ENCODE measurements at places on chromosomes 7 and 10.

DNA sequence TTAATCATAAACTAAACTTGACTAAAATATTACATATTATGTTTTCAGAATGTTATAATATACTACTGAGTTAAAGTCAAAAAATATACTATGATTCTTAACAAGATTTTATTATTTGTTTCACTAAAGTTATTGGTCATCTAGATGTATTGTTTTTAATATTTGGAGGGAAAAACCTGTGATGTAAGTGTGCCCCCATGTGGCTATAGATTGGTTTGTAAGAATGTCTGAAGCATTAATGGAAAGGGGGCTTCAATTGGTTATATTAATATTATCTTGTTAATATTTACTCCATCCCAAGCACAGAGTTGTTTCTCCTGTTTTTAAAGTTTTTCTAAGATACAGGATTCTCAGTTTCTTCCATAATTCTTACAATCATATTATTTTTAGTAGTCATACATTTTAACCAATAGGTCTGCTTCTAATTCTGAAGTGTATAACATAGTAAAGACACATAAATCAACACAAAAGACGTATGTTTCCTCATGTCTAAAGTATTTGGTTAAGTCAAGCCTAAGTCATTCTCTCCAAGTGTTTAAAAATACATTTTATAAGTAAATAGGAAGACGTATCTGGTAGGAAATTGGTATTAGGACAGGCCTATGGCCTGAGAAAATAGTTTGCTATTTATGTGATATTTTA, 58.0 kb downstream of the GNAT3 start:
- DNase-seq = no peak

DNA sequence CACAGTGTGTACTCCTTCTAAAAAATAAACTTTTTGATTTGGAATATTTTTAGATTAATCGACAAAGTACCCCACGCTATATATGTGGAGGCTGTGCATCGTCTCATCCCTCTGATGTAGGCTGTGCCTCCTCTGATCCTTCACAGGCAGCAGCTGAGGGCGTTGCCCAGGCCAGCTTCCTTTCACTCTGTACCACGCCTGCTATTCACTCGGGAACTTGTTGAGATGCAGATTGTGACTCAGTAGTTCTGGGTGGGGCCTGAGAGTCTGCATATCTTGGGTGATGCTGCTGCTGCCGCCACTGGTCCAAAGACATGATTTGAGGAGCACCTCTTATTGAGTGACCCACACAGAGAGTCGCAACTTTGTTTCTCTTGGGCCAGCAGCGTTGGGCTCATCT, 7.9 kb upstream of the C10orf120 start:
- DNase-seq = no peak

DNA sequence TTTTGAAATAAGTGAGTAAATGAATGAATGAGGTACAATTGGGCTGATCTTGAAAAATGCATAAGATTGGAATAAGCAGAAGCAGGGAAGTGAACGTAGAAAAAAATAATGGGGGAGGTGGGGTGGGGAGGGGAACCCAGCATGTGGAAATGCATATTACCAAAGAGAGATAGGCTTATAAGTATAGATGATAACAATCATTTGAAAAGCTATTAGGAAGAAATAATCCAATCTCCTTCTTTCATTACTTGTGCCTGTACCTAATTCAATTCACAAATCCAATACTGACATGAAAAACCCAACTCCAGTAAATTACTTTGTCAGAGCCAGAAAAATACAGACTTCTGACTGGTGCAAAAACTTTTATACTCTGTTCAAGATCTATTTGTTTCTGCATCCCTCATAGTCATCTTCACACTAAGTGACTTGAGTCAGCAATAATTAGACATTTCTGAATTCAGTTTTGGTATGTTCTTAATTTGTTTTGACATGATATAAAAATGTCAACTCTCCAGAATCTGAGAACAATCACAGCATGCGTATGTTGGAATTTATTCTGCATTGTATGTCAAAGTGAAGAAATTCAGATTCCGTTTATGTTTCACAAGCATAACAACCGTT, 99.2 kb downstream of the IQUB start:
- DNase-seq = no peak

DNA sequence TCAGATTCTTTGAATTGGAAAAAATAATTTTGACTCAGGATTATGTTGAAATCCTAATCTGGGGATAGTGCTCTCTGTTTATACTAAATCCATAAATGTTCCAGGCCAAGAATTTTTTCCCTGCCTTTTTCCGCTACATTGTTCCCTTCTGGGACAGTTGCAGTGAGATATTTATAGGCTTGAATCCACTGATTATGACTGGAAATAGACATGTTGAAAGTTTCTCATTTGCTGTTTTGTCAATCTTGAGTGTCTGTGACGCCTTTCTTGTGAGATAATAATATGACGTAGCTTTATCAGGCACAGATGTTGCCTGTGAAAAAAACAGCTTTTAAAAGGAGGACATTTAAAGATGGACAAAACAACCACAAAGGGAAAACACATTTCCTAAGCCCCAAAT, 155.9 kb downstream of the ARID5B start:
- no peak for DNase-seq

- no peak for DNase-seq
Measured at GRCh38 chr10:128887856-128888255, 579.2 kb upstream of the MGMT start.

DNA sequence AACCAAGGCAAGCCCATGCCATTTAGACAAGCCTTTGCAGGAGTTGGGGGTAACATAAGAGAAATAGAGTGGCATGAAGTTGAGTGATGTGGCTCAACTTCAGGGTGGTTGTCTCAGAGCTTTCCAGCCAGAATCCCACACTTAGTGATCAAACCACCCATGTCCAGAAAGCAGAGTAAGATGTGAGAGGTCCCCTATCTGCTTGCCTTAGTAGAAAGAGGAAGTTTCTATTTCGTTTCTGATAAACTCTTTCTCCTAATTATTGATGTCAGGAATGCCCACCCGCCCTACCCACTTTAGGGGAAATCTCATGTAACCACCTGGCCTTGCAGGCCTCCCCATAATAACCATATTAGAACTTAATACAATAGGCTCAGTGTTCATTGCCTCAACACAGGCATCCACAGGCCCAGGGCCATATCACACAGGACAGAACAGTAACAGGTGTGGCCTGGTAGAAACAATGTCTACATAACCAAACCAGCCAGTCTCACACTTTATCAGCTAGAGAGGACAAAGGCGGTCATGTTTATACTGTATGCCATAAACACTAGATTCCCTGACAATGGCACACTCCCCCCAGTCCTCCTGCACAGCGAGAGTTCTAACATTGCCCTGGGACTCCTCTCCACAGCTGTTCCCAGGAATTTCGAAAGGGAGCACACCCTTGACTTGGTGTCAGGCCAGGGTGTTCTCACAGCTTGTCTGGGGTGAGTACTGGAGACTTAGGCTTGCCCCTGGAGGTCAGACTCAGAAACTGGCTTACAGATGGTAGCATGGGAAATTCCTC, 364.4 kb downstream of the CXCL12 start:
- no peak for DNase-seq

GRCh38 chr7:52270301-52270700, 765.1 kb upstream of the POM121L12 start:
- no peak for DNase-seq

GRCh38 chr10:97656777-97657176, 16.3 kb downstream of the PI4K2A start:
- no peak for DNase-seq

GRCh38 chr10:58993480-58994221, 182.8 kb upstream of the PHYHIPL start:
- no peak for DNase-seq

- no peak for DNase-seq
Measured at GRCh38 chr10:69948261-69948660, 104.4 kb upstream of the MACROH2A2 start.

- no peak for DNase-seq
Measured at GRCh38 chr10:21673668-21674067, 139.6 kb downstream of the MLLT10 start.

DNA sequence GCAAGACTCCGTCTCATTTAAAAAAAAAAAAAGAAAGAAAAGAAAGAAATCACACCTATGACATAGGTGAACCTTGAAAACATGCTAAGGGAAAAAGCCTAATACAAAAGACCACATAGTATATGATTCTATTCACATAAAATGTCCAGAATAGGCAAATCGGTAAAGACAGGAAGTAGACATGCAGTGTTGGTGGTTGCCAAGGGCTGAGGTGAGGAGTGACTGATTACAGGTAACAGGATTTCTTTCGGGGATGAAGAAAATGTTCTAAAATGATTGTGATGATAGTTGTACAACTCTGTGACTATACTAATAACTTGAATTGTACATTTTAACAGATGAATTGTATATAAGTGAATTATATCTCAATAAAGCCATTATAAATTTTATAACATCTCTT, 3.3 kb downstream of the XPNPEP1 start:
- no peak for DNase-seq

GRCh38 chr7:120473352-120473751, 200.4 kb downstream of the KCND2 start:
- no peak for DNase-seq

DNA sequence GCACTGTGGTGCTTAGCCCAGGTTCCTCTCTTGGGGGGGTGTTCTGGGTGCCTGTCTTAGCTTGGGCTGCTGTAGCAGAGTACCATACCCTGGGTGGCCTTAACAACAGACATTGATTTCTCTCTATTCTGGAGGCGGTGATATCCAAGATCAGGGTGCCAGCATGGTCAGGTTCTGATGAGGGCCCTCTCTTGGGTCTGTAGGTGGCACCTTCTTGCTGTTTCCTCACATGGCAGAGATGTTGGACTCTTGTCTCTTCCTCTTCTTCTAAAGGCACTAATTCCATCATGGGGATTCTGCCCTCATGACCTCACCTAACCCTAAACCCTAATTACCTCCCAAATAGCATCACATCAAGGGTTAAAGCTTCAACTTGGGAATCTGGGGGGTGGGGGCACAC, 19.9 kb upstream of the CRHR2 start:
- no peak for DNase-seq

- no peak for DNase-seq
Measured at GRCh38 chr10:78865538-78865875, 203.3 kb upstream of the ZMIZ1 start.

DNA sequence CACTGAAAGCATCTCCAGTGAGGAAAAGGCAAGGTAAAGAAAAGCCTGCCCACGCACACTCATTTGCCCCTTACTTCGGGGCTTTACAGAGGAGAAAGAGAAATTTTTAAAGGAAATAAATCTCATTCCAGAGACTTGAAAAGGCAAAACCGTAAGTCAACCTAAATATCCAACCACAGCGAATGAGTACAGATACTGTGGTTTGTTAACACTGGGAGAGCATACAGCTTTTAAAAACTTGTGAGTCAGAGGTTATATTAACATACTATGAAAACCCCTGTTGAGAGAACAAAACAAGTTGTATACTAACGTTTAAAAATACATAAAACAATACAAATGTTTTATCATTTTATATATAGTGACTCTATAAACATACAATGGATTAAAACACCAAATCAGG, 28.6 kb upstream of the ST7 start:
- no peak for DNase-seq

- no peak for DNase-seq
Measured at GRCh38 chr7:28627263-28627653, 214.9 kb downstream of the CREB5 start.

DNA sequence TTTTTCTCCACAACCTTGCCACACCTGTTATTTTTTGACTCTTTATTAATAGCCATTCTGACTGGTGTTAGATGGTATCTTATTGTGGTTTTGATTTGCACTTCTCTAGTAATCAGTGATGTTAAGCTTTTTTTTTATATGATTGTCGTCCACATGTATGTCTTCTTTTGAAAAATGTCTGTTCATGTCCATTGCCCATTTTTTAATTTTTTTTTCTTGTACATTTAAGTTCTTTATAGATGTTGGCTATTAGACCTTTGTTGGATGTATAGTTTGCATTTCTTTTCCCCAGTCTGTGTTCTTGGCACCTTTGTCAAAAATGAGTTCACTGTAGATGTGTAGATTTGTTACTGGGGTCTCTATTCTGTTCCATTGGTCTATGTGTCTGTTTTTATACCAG, 28.8 kb downstream of the ZSCAN25 start:
- no peak for DNase-seq

DNA sequence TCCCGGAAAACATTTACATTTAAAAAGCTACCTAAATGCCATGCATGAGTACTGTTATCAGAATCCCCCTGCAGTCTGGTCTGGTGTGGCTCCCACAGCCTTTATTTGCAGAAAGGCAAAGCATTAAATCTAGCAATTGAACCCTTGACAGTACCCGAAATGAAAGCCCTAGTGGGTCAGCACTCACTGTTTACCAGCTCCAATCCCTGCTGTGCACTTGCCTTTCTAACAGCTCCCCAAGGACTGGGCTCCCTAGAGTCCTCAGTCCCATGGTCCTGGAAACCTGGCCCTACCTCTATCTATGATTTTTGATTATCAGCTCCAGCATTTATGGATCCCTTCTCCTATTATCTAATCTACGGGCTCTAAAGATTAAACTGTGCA, 1.9 kb upstream of the MACC1 start:
- DNase-seq = no peak

DNA sequence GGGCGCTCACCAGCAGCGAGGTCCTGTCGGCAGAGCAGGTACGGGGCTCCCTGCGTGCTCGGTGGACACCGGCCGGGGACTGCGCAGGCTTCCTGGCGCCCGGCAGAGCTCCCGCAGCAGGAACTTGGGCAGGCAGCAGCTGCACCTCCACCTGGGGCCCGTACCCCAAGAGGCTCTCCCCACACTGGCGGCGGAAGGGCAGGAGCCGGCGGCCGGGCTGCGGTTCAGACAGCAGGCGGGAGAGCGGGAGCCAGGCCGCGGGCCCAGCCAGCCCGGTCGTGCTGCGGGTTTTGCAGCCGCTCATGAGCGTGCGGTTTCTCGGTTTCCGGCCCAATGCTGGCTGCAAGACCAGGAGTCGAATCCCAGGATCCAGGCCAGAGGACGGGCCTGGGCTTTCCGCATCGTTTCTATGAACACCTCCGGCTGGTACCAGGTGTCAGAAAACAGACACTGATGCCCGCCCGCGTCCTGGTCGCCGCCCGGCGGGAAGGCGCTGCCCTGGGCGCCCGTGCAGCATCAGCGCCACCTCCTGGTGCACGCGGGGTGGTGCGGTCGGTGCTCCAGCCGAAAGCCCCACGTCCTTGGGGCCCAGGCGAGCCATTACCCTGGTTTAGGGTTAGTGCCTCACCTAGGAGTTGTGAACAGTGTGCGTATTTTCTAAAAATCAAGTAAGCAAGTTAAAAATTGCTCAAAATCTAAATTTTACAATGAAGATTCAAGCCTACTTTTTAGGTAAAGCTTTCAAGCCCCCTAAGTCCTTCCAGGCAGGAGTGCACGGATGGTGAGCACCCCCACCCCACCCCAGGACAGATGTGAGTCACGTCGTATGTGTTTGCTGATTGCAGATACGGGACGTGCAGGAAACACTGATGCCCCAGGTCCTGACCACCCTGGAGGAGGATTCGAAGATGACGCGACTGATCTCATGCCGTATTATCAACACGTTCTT, 47.4 kb upstream of the PRKAR1B start:
- peak; percentile 68 for DNase-seq

DNA sequence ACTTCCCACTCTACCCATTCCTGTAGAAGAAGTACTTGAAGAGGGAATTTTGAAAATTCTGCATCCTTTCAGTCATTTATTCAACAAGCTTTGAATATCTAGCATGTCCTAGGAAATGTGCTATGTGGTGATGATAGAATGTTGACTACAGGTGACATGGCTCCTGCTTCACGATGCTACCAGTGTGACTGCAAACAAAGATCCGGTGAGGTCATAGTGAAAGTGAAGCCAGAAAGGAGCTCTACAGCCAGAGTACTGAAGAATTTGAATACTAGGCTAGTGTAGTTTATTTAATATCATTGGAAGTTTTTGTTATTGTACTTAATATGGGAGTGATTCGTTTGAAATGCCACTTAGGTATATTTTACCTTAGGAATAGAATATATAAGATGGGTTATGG, 348.1 kb downstream of the TFEC start:
- no peak for DNase-seq

- DNase-seq = no peak
Measured at GRCh38 chr7:74173074-74173473, 1.1 kb upstream of the EIF4H start.

Measured in T-helper 9 cell (primary cell).